ENCODE measurements at places on chromosomes 5 and 9. TPM values are rescaled to one million over a fixed set of nuclear protein-coding genes. Genes with fewer than 3 reads are reported as not detected.

GRCh38 chr9:115983366-115983765, 170.2 kb upstream of the PAPPA start:
- DNase-seq = no peak

The CCNO gene
- not detected for total RNA-seq

DNA sequence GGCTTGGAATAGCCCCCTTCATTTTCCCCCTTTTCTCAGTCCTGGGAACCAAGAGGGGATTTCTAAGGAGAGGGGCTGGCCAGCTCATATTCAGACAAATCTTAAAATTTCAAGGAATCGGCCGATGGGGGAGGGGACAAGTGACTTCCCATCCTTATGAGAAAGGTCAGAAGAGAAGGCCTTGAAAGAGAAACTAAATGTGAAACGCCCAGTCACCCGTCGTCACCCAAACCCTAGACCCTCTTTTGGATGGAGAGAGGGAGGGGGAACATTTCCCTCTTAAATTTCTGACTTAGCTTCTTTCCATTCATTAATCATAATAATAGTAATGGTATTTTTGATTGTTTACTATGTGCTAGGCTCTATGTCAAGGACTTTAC, 850 bp upstream of the CCL19 start:
- DNase-seq = no peak

The CCDC112 gene
- total RNA-seq = 1.6 TPM

GRCh38 chr5:82551840-82552385, 273.8 kb upstream of the RPS23 start:
- DNase-seq = no peak

The CD72 gene
- 6.5 TPM for total RNA-seq

The SPOCK1 gene
- not detected for total RNA-seq

DNA sequence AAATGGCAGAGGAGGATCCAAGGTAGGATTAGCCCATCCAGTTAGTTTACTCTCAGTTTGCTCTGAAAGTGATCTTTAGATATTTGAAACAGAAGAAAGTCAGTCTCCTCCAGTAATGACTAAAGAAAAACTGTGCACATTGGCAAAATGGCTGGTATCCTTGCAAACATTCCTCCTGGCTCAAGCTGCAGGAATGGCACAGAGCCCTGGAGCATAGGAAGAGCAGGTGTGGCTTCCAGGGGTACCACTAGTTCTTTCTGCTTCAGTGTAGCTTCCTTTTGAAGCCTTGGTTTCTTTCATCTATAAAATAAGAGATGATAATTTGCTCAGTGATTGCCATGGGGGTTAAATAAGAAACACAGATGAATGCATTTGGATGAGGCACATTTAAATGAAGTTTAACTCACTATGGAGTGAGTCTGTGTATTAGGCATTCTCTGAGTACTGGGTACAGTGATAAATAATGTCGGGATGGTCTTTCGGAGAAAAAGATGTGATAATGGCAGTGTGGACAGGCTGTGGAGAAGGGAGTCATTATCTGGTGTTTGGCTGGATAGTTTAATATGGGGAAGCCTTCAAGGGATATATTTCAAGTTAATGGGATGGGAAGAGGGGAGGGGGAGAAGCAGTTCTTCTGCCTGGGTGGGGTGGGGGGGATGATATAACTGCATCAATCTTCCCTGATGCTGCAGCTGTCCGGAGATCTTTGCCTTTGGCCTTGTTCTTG, 217.3 kb upstream of the KLF4 start:
- DNase-seq = no peak

DNA sequence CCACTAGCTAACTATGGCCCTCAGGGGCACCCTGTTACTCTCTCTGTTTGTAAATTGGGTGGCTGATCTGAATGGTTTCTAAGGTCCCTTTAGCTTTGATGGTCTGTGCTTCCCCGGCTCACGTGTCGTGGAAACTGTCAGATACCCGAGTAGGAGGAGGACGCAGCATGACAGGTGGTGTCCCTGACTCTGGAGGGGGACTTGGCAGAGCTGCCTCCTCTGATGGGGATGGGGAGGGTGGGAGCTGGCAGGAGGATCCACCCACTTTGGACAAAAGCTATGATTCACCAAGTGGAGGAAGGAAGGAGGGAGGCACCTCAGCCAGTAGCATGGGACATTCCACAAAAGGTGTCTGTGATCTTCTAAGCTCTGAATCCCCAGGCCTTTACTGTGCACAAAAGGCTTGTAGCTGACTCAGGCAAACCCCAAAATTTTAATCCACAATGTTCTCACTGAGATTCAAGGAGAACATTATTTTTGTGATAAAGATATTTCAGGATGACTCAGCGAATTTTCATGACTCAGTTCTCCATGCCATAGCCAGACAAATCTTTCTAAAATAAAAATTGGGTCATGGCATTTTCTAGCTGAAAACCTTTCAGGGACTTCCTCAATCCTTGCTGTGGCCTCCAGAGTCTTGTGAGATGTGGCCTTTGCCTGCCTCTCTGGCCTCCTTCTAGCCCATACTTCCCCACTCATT, 131.0 kb upstream of the BRINP1 start:
- DNase-seq = no peak

- DNase-seq = peak; percentile 27
Measured at GRCh38 chr5:136212252-136212721, 19.3 kb upstream of the SMIM32 start.

GRCh38 chr5:23571059-23571458, 63.6 kb downstream of the PRDM9 start:
- no peak for DNase-seq

- DNase-seq = no peak
Measured at GRCh38 chr5:169390265-169390664, 89.3 kb upstream of the SLIT3 start.

DNA sequence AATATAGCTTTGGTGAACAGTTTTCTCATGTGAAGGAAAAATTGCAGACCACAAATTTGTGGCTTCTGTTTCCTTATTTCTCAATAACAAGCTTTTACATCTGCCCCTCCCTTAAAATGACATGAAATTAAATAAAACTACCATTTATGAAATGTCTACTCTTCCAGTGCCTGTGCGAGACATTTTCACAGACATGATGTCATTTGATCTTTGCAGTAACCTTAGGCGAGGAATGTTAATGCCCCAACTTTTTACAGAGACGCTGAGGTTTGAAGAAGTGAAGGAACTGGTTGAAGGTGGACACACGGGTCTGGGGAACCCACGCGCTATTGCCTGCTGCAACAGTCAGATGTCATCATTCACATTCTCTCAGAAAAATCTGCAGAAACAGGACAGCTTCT, 61.5 kb downstream of the OSTF1 start:
- no peak for DNase-seq

DNA sequence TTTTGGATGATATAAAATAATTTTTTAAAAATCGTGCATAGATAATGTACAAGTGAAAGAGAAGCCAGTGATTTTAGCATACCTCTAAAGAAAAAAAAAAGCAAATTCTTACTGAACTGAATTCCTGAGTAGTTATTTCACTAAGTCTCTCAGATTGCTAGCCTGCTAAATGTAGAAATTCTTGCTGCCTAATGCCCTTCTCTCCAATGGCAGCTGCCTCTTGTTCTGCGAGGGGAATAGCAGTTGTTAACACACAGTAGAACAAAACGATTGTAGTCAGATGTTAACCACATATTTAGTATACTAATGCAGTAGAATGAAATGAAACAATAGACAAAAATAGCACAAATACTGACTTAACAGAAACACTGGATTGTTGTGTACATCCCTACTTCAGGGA, 26.8 kb downstream of the SMAD5 start:
- no peak for DNase-seq

The PLAC8L1 gene
- 0.96 TPM for total RNA-seq

DNA sequence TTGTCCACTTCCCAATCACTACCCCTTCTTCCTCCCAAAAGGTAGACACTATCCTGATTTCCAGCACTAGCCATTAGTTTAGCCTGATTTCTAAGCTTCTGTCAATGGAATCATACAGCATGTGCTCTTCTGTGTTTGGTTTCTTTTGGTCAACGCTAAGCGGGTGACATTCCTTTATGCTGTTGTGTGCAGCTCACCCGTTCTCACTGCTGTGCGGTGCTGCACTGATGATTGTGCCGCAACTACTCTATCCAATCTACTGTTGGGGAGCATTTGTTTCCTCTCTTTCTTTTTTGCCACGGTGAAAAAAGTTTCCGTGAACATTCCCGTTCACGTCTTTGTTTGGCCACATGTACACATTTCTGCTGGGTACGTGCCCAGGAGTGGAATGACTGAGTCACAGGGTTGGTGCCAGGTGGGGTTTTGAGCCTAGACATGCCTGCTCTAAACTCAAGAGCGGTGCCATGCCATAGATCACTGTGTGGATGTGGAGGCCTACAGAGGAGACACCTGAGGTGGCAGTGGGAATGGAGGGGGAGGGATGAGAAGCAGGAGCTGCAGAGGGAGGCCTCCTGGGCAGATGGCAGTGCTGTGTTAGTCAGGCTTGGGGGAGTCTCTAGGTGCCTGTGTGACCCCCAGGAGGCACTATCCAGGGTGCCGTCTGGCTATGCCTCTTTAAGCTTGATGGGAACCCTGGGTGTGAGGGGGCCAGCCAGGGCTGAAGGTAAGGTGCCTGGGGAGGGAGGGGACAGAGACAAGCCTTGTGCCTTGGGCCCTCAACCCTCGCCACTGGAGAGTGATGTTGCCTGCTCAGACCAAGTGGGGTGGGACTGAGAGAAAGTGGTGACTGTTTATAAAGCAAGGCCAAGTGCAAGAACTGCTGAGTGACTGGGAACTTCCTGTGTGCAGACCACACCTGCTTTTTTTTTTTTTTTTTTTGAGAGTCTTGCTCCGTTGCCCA, 11.4 kb upstream of the ANKRD33B start:
- no peak for DNase-seq

The MAMDC2 gene
- not detected for total RNA-seq

GRCh38 chr5:109558364-109558763, 131.4 kb upstream of the MAN2A1 start:
- no peak for DNase-seq

GRCh38 chr9:77533671-77534070, 114.5 kb downstream of the GNA14 start:
- DNase-seq = no peak

DNA sequence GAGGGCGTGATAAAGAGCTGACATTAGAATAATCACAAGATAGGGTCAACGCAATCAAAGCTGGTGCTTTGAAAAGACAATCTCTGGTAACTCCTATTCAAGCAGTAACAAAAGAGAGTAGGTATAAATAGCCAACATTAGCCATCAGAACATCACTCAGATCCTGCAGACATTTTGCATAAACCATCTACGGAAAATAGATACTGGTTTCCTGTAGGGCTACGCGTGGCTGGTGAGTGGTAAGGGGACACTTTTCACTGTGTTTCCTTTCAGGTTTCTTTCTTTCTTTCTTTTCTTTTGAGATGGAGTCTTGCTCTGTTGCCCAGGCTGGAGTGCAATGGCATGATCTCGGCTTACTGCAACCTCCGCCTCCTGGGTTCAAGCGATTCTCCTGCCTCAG, 22.3 kb downstream of the TTF1 start:
- no peak for DNase-seq

DNA sequence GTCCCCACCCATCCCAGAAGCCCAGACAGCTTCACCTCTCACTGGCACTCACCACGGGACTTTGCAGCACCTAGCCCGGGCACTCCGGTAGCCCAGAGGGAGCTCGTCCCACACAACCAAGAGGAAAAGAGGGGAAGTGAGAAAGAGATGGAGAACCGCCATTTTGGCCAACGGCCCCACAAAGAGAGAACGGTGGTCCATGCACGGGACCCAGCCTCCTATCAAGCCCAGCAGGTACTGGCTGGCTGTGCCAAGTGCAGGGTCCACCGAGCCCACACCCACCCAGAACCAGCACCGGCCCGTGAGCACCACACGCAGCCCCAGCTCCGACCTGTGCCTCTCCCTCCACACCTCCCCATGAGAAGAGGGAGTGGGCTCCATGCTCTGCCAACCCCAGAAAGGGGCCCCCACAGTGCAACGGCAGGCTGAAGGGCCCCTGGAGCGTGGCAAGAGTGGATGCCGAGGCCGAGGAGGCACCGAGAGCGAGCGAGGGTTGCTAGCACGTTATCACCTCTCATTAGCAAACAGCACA, 78.5 kb upstream of the GCNT4 start:
- no peak for DNase-seq

- no peak for DNase-seq
Measured at GRCh38 chr5:74382987-74383593, 257.4 kb downstream of the ENC1 start.

DNA sequence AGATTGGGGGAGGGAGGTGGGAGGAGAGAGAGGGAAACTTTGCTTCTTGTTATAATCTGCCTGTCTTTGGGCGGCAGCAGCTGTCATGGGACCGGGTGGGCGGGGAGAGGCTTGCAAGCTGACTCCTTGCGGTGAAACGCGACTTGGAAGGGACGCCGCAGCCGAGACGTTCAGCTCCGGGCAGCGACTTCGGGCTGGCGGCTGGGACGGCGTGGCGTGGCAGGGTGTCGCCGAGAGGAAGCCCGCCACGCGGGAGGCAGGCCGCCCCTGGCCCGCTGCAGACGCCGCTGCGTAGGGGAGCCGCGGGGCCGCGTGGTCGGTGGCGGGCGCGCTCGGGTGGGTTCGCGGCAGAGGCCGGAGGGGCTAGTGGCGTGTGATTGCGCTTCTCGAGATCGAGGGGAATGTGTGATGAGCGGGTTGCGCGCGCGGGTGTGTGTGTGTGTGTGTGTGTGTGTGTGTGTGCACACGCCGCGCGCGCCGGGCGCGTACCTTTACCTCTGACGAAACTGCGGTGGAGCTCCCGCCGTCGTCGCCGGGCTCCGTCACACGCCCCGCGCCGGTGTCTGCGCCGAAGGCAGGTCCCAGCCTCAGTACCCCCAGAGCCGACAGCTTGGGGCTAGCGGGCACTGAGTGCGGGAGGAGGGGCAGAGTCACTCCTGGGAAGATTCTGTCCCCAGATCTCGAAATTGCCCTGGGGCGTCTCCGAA, 1.7 kb downstream of the PPARGC1B start:
- peak; percentile 81 for DNase-seq

DNA sequence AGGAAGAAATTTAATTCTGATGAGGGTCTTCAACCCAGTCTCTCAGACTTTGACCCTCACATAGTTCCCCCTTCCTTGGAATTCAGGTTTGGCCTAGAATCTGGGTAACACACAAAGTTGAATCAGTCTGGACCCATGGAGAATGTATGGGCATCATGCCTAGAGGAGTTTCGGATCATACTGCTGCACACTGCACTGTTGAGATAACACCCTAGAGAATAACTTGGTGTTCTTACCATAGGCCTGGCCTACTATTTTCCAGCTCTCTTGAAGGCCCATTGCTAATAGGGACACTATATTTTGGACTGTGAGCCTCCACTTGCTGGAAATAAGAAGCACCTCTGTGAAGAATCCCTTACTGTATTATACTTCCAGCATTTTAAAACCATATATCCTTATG, 413.5 kb downstream of the PLK2 start:
- no peak for DNase-seq

GRCh38 chr9:113668061-113668460, 204.5 kb downstream of the RGS3 start:
- DNase-seq = no peak

The BTNL9 gene
- total RNA-seq = not detected
